ENCODE measurements at places on chromosomes 5 and 9. TPM values are rescaled to one million over a fixed set of nuclear protein-coding genes. Genes with fewer than 3 reads are reported as not detected.

CCDC69 gene
- total RNA-seq, result 0.36 TPM

- DNase-seq, result no peak
These were observed 479.3 kb downstream of the ARHGEF28 start for GRCh38 chr5:74105126-74105780.

DNA sequence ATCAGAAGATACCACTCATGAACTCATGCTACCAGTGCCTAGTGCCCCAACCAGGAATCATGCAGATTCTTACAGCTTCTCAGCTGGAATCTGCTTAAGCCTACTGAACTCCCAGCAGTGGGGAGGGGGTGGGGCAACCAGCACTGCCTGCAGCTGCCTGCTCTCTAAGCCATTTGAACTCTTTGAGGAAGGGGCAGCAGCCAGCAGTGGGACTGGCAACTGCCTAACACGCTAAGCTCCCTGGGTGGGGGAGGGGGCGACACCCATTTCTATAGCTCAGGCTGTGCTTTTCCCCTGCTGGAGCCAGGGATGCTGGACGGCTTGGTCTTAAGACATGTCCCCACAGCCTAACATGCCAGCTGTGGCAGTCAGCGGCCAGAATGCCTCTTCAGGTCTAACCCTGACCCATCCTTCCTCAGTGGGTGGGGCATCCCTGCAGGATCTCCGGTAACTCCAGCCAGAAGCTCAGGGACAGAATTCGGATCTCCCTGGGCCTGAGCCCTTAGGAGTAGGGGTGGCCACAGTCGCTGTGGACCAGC is 889.7 kb downstream of the CDH9 start:
- no peak for DNase-seq

GRCh38 chr9:124126648-124127646 is 115.4 kb downstream of the LHX2 start:
- peak; percentile 13 for DNase-seq

Measured in cerebellum (tissue), 4 donors.